ENCODE measurements at places on chromosomes 1 and 21. TPM values are rescaled to one million over a fixed set of nuclear protein-coding genes. Genes with fewer than 3 reads are reported as not detected.

- no peak for DNase-seq
Observed at GRCh38 chr1:59004755-59005154, 220.9 kb upstream of the JUN start.

GRCh38 chr1:225933072-225933471 lies 7.9 kb downstream of the LEFTY2 start:
- DNase-seq: no peak

DNA sequence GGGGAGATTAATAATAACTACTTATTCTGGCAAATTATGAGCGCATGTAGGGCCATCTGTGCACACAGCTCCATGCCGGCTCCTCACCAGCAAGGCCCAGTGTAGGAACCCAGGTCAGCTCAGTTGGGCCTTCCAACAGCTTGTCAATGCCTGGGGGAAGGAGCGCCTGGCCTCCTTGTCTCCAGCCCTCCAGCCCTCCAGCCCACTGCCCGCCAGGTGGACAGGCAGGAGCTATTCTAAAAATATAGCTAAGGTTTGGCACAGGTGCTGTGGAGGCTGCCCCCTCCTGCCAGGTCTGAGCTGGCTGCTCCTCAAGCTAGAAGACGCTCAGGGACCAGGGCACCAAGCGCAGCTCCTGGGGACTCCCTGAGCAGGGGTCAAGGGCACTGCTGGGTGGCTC lies 85.7 kb downstream of the GRIK3 start:
- no peak for DNase-seq

GRCh38 chr1:86175756-86176155 lies 19.2 kb upstream of the COL24A1 start:
- no peak for DNase-seq

DNA sequence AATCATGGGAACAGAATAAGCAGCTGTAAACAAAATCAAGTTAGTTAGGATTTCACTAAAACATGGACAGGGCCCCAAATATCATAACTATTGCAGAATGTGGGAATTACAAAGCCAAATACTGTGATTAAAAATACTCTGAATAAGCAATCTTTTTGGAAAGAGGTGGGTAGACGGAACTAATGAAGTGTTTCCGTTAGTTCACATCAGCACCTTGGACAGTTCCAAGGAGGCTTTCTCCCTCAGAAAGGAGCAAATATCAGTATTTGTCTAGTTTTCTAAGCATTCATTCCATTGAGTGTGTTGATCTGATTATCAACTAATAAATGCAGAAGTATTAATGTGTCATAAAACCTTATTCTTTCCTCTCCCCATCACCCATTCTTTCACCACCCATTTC lies 97.4 kb downstream of the FAM78B start:
- no peak for DNase-seq

- DNase-seq: peak; percentile 67
Observed at GRCh38 chr1:1779691-1780597, 1.7 kb upstream of the NADK start.

- DNase-seq: no peak
Observed at GRCh38 chr1:6041432-6042062, 4.1 kb upstream of the KCNAB2 start.

GRCh38 chr21:36323032-36323431 lies 3.0 kb downstream of the MORC3 start:
- DNase-seq: peak; percentile 22

GRCh38 chr1:104238991-104239390 lies 489.3 kb downstream of the AMY1C start:
- no peak for DNase-seq

DNA sequence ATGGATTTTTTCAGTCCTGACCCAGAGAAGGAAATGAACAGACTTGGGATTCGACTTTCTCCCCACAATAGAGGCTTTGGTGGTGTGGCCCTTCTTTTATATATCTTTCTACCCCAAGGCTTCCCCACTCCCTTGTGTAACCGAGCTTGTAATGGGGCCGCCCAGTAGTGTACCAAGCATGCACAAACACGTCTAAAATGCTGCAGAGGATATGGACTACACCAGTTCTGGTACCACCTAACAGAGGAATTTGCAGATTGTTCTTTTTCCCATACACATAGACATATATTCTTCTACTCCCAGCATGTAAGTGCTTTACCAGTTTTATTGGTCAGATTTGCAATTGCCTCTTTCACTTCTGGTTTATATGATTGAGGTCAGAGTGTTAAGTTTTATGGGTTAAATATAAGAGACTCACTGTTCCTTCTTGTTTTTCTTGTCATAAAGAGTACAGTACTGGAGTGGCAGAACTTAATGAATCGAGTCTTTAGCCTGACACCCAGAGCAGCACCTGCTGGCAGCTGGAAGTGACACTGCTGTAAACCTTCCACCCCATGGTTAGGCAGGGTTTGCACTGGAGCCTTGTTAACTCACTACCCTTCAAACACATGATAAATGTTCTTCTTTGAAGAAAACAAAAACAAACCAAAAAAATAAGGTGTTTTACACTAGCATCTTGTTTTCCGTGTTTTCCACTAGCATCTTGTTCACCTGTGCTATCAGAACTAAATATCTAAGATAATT lies 198.6 kb downstream of the PTPRC start:
- DNase-seq: peak; percentile 8

DNA sequence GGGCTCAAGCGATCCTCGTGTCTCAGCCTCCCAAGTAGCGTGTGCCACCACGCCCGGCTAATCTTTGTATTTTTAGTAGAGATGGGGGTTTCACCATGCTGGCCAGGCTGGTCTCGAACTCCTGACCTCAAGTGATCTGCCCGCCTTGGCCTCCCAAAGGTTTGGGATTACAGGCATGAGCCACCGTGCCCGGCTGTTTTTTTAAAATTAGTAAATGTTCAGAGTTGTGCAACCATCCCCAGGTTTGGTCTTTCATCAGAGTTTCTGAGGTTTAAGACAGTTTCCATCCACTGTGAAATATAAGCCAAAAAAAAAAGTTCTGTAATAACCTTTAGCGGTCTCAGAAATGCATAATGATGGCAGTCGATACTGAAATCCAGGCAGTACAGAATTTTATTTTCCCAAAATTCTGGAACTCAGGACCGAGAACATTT lies 550 bp upstream of the SYT11 start:
- peak; percentile 1 for DNase-seq

GRCh38 chr1:221740369-221740992 lies 1.4 kb downstream of the DUSP10 start:
- no peak for DNase-seq

DNA sequence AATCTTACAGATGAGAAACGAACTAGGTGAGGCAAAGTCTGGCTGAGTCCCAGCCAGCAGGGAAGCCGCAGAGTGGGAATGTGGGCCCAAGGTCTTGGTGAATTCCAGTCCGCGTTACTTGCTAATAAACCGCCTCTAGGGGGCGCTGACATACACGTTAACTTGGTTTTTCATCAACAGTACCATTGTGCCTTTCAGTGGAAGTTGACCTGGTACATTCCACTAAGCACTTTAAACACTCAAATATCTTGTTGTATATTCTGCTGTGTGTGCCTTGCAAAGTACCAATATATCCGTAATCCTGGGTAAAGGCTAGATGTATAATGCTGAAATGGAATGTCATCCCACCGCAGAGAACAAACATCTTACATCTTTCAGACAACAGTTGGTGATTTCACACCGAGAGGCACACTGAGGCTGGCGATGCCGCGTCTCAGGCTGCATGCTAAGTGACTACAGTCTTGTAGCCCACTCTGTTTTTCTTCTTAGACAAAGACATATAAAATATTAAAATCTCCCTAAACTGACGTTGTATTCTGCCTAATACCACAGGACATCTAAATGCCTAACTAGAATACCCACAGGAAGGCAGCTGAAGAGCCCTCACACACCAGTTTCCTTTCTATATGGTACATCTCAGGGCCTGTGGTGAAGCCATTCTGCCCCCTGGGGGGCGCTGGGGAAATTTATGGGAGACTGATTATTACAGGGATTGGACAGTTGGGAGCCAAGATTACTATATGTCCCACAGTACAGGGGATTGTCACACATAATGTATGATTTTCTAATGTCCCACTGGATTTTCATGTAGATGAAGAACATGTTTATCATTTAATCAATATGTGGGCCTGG lies 49.2 kb upstream of the C1orf198 start:
- peak; percentile 68 for DNase-seq

DNA sequence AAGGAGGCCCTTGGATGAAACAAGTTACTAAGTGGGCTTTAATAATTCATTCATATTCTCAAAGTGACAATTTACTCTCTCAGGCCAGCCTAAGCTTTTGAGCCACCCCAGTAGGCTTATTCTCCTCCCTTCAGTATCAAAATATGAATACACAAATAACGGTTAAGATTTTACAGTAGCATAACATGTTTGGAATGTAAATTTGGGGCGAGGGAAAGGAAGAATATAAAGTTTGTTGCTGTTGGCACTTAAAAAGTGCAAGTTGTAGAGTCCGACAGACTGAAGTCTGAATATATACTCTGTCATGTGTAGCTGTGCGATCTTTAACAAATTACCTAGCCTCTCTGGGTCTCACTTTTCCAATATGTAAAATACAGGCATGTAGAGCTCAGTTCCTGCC lies 22.6 kb upstream of the MYSM1 start:
- no peak for DNase-seq

DNA sequence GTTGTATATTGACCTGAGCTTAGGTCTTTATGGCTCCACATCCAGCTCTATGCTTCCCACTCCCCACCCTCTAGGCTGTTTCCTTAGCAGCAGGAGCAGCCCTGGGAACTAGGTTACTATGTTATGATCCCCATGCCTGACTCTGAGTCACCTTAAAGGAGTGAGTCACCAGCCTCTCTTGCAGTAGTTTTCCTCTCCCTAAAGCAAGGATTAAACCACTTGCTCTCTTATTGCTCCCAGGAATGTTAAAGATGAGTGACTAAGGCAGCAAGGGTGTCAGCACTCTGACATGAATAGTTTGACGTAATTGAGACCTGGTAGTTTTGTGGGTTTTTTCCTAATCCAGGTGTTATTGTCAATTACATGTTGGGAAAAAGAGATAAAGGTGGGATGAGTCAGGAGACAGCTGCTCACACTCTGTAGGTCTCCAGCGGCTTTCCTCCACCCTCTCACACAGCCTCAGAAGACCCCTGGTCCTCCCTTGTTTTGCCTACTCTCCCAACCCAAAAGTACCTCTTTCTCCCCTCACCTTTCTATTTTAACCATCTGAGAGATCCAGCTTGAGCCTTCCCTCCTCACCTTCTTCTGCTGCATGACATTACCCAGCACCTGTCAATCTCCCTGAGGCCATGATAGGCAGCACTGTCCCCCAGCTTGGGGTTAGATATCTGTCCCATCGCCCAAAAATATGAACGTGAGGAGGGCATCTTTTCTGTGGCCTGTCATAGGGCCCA lies 369.1 kb upstream of the VAMP3 start:
- no peak for DNase-seq

GRCh38 chr1:101247404-101248287 lies 10.8 kb downstream of the S1PR1 start:
- DNase-seq: no peak

GRCh38 chr1:203366476-203366875 lies 15.6 kb upstream of the FMOD start:
- DNase-seq: no peak

GRCh38 chr1:9153152-9153551 lies 24.2 kb upstream of the GPR157 start:
- DNase-seq: no peak

- DNase-seq: no peak
Observed at GRCh38 chr1:94160811-94161210, 39.9 kb upstream of the ABCA4 start.

- no peak for DNase-seq
Observed at GRCh38 chr1:204483791-204484190, 10.8 kb downstream of the PIK3C2B start.

- no peak for DNase-seq
Observed at GRCh38 chr1:4101459-4102161, 201.5 kb upstream of the C1orf174 start.

DNA sequence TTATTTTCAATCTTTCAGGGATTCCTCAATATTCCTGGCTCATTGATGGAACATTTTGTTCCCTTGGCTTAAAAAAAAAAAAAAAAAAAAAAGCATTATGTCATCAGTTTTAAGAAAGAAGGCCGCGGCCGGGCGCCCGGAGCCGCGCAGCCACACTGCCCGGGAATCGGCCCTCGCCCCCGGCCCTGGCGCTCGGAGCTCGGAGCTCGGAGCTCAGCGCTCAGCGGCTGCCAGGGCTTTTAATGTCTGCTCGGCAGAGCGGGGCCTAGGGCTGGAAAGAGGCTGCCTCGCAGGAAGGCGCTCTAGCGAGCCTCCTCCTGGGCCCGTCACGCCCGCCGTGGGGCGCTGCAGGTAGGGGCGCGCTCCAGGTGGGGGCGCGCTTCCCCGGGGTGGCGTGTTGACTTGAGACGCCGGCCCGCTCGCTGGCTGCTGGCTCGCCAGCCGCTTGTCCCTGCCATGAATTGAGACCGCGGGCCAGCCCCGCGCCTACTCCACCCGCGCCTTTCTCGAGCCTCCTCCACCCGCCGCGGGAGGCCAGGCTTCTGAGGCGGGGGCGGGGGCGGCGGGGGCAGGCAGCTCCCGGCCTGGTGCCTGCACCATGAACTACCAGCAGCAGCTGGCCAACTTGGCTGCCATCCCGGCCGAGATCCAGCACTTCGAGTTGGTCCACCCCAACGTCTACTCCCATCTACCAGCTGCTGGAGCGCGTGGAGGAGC lies 5.4 kb upstream of the TDRD5 start:
- DNase-seq: no peak

GRCh38 chr1:117732956-117733355 lies 127.1 kb downstream of the TENT5C start:
- no peak for DNase-seq

DNA sequence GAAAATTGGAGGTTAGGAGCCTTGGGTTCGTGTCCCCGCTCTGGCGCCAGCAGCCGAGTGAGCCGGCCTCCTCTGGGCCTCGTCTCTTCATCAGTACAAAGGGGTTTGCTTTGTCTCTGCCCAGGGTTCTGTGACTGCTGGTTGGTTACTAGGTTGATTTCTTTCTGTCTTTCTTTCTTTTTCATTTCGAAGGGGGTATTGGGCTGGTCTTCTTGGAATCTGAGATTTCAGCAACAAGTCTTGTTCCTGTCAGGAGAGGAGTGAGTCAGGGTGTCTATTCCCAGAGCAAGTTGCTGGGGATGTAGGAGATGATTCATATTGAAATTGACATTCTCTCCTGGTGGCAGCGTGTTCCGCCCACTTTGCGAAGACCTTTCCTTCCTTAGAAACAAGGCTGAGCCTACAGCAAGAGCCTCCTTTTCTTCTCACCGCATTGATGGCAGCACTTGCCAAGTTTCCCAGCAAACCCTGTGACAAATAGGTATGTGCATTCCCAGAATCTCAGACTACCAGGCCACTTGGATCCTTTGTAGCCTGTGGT lies 79.2 kb downstream of the MAN1C1 start:
- DNase-seq: no peak

The PLPPR4 gene
- total RNA-seq: not detected

The KCNN3 gene
- total RNA-seq: 0.30 TPM

The COQ8A gene
- 44.1 TPM for total RNA-seq

The FCMR gene
- total RNA-seq: 393 TPM

The TACSTD2 gene
- total RNA-seq: not detected

The PLEKHN1 gene
- total RNA-seq: 2.5 TPM

The ITLN1 gene
- total RNA-seq: not detected

The RGS7 gene
- total RNA-seq: not detected

The FGR gene
- total RNA-seq: 0.15 TPM

The KDF1 gene
- 0.54 TPM for total RNA-seq

The CHODL gene
- not detected for total RNA-seq

The ADAMTS1 gene
- 0.32 TPM for total RNA-seq

The IL6R gene
- 135 TPM for total RNA-seq

The CACNA1S gene
- not detected for total RNA-seq

The TMEM200B gene
- total RNA-seq: not detected

The TMCC2 gene
- 1.8 TPM for total RNA-seq

The FCGR1A gene
- not detected for total RNA-seq

All from CD4-positive, CD25-positive, alpha-beta regulatory T cell (primary cell).